ENCODE measurements at places on chromosomes 5 and 9.

DNA sequence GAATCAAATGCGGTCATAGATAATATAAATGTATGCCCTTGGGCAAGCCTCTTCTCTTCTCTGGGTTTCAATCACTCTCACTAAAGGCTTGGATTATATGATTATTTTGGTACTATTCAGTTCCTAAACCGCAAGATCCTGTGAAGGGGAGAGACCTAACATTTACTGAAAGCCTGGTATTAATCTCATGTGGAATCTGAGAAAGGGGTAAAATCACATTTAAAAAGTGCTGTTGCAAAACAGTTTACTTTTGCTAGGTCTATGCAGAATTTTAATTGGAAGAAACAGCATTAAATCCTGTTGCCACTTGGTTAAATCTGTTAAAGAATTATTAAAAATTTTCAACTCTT, 50.7 kb downstream of the SLC44A1 start:
- DNase-seq, result no peak

GRCh38 chr9:99971410-99971809, 65.0 kb downstream of the STX17 start:
- DNase-seq, result no peak

DNA sequence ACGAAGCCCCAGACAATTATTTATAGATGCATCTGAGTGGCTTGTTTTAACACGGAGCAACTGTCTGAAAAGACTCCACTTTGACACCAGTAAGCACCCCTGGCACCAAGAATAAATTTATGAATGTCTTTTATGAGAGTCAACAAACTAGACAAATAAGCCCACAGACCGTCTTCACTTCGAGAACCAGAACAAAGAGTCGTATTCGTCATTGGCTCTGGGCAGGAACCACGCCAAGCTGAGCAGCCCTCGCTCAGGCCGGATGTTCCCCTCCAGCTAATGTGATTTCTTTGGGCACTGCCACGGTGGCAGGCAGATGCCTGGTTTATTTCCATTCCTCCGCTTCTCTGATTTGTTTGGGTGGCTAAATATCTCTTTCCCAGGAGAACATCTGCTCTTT, 91.9 kb upstream of the STC2 start:
- DNase-seq, result peak; percentile 9

DNA sequence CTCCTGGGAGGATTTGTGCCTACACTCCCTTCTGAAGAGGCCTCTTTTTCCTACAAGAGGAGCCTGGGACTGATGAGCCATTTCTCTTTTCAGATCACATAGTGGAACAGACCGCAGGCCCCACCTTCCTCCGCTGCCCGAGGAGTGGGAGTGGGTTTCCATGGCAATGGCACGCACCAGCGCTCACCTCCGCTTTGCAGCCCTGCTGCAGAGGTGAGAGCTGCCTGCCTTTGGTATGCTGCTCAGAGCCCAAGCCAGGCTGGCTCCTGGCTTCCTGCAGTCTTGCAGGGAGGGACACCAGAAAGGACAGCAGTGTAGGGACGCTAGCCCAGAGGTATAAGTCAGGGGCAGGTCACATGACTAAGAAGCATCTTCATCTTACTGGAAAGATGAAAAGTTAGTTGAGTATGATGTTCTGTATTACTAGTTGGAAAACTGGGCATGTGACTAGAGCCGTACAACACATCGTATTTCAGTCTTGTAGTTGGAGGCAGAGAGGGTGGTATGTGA, 12.4 kb downstream of the PTTG1 start:
- DNase-seq, result peak; percentile 82

Data from epithelial cell of esophagus (primary cell).